ENCODE measurements at places on chromosomes 16 and 17.

- DNase-seq, result no peak
Measured at GRCh38 chr16:1341495-1342420, 8.3 kb downstream of the BAIAP3 start.

DNA sequence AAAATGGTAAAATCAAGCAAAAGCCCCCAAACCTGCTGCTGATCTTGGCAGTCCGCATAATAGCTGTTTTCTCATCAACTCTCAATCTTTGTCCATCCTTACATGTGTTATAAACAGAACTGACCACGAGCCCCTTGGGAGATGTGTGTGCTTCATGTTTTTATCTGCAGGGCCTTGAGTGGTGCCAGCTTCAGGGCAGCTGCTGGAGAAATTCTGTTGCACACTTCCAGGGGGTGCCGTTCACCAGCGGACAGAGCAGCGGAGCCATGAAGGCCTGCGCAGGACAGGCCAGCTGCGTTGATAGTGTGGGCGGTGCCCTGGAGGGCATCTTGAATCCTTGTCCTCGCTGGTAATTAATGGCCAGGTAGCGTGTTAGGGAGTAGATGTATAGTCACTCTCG lies 20.1 kb downstream of the MPRIP start:
- no peak for DNase-seq

DNA sequence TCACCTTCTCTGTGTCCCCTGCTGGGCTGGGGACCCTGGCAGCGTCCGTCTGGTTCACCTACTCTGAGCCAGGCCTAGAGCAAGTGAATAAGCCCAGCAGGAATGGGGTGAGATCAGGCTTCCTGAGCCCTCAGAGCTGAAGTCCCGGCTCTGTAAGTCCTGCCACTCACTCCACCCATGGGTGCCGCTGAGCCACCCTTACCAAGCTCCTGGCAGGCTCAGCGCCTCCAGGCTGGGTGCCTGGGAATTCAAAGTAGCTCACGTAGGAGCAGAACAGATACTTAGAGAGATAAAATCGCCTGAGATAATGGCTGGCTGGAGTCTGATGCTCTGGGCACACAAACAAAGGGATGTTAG lies 9.8 kb upstream of the LASP1NB start:
- DNase-seq, result no peak

DNA sequence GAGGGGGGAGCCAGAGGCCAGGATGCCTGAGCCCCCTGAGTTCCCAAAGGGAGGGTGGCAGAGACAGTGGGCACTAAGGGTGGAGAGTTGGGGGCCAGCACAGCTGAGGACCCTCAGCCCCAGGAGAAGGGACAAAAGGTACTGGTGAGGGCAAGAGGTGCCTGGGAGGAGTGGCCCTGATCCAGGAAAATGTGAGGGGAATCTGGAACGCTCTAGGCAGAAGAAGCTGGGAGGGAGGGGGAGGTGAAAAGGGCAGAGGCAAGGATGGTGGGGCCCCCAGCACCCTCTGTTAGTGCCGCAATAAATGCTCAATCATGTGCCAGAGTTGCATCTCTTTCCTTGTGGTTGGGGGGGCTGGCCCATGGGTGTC lies 1.1 kb downstream of the TCAP start:
- DNase-seq, result no peak

GRCh38 chr17:32191306-32191705 lies 49.0 kb downstream of the RHOT1 start:
- DNase-seq, result no peak

GRCh38 chr17:74522381-74523105 lies 8.7 kb downstream of the CD300LB start:
- no peak for DNase-seq

- no peak for DNase-seq
Measured at GRCh38 chr16:82111944-82112343, 58.1 kb downstream of the MPHOSPH6 start.
